ENCODE measurements at places on chromosomes 16 and 17. TPM values are rescaled to one million over a fixed set of nuclear protein-coding genes. Genes with fewer than 3 reads are reported as not detected.

SHISA9 gene
- total RNA-seq = 0.27 TPM

CCL14 gene
- total RNA-seq = 6.7 TPM

EME2 gene
- total RNA-seq = 14.9 TPM

DLX4 gene
- 0.16 TPM for total RNA-seq

TPSB2 gene
- total RNA-seq = 5.5 TPM

PRSS33 gene
- not detected for total RNA-seq

GLIS2 gene
- total RNA-seq = 31.4 TPM

C17orf50 gene
- total RNA-seq = not detected

TBC1D26 gene
- total RNA-seq = not detected

ABI3 gene
- 6.0 TPM for total RNA-seq

PDIA2 gene
- 0.81 TPM for total RNA-seq

TOP2A gene
- total RNA-seq = 0.51 TPM

RUNDC3A gene
- 0.97 TPM for total RNA-seq

KRTAP1-5 gene
- not detected for total RNA-seq

KCNJ12 gene
- 11.3 TPM for total RNA-seq

PIMREG gene
- not detected for total RNA-seq

TMED6 gene
- total RNA-seq = 0.38 TPM

ENPP7 gene
- not detected for total RNA-seq

KRT31 gene
- not detected for total RNA-seq

CARD14 gene
- total RNA-seq = not detected

ETV4 gene
- total RNA-seq = 3.5 TPM

MT1E gene
- 36.1 TPM for total RNA-seq
